Activated naive CD8-positive, alpha-beta T cell treated with anti-CD3 and anti-CD28 coated beads, Interleukin-2, amount 50 U/mL, for 16 hours (primary cell): ENCODE measurements at places on chromosomes 16 and 17.

DNA sequence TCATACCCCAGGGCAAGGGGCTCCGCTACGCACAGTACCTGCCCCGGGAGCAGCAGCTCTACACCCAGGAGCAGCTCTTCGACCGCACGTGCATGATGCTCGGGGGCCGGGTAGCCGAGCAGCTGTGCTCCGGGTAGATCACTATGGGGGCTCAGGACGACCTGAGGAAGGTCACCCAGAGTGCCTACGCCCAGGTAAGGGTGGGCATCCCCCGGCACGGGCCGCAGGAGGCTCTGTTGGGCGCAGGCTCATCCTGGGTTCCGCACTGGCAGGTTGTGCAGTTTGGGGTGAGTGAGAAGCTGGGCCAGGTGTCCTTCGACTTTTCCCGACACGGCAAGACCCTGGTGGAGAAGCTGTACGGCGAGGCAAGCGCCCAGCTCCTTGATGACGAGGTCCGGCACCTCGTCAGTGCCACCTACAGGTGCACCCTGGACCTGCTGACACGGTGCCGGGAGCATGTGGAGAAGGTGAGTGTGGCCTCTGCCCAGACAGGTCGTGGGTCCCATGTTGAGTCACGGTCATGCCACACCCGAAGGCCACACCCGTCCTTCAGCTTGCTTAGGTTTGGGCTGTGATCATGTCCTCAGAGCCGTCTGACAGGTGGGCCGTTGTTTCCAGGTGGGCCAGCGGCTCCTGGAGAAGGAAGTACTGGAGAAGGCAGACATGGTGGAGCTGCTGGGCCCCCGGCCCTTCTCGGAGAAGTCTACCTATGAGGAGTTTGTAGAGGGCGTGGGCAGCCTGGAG lies 19.3 kb downstream of the DBNDD1 start:
- DNase-seq: no peak

DNA sequence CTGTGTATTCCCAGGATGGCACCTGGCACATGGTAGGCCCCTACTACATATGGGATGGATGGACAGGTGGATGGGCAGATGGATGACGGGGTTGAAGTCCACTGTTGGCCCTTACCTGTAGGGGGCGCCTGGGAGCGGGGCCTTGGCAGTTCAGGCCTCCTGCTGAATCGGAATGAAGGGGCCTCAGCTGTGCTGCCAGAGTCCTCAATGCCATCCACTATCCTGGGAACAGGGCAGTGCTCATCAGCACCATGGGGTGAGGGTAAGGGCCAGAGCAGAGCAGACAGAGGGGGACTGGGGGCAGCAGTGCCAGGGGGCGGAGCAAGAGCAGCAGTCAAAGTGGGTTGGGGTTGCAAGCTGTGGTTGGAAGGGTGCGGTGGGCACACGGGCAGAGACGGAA lies 8.3 kb upstream of the RAB5C start:
- DNase-seq: no peak

- DNase-seq: no peak
These were observed 129.4 kb upstream of the IRX5 start for GRCh38 chr16:54801057-54801844.

DNA sequence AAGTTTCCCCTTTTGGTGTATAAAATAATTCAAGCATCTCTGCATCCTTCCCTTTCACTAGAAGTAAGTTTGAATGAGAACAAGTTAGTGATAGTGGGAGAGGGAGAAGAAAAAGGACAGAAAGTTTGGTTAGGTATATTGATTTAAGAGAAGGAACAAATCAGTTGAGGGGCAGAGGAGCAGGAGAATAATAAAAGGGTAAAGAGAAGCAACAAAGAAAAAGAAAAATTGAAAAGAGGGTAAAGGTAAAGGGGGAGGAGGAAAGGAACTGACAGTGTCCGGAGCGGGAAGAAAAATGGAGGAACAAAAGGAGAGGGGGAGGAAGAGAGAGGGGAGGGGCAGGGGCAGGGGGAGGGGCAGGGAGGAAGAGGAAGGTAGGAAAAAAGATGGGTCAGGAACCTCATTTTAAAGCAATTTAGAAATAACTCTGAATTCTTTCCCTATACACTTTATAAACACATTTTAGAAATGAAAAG lies 6.3 kb upstream of the IGF2BP1 start:
- no peak for DNase-seq

DNA sequence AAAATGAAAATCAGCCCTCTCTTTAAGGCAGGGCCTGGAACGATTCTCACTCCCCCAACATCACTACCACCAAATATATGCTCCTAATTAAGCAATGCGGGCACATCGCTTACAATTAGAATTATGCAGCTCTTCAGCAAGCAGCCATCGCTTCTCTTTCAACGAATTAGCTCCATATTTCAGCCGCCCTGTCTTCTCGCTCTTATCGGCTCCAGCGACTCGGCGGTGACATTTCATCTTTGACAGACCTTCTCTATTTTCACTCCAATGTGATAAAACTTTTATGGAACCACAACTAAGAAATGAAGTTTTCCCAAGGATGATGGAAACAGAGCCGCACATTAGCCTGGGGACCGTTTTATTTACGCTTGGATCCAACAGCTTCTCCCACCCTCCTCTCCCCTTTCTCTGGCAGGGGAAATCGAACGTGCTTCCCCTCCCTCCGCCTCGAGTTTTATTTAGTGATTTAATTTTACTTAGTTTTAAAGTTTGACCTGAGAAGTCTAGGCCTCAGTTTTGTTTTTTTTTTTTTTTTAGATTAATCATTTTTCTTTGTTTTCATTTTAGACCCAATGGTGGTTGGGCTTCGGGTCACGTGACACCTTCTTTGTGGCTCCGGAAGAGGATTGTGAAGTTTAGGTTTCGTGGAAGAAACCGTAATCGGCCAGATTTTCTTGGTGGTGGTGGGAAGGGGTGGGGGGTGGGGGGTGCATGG lies 3.1 kb upstream of the HOXB2 start:
- no peak for DNase-seq

DNA sequence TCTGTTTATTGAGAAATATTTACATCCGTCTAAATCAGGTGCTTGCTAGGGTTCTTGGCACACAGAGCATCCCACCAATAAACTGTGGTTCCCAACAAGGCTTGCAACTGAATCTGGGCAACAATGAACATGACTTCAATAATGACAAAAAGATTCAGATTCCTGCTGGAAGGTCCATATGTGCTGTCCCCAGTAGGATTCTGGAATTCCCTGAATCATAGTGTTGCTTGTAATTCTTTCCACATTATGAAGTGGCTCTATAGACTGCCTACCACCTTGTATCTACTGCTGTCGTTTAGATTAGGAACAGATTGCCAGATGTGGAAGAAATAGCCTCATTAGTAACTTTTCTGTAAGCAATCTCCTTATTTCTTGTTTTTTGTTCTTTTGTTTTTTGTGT lies 265.9 kb downstream of the WWOX start:
- no peak for DNase-seq

DNA sequence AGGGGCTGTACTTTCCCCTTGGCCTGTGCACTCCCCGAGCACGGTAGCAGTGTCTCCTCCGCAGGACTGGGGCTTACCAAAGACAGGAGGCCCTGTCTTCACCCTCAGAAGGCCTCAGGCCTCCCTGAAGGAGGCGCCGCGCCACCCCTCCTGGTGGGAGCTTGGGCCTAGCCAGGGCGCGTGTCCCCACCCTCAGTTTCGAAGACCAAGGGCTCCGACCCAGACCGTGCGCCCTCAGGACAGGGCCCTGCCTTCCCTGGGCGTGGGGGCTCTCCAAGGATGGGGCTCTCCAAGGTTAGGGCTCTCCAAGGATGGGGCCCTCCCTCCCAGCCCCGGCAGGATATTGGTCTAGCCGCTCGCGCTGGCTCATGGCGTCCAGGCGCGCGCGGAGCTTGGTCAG lies 11.8 kb downstream of the PLCD3 start:
- DNase-seq: no peak

GRCh38 chr16:22983614-22984013 lies 165.6 kb downstream of the USP31 start:
- no peak for DNase-seq

DNA sequence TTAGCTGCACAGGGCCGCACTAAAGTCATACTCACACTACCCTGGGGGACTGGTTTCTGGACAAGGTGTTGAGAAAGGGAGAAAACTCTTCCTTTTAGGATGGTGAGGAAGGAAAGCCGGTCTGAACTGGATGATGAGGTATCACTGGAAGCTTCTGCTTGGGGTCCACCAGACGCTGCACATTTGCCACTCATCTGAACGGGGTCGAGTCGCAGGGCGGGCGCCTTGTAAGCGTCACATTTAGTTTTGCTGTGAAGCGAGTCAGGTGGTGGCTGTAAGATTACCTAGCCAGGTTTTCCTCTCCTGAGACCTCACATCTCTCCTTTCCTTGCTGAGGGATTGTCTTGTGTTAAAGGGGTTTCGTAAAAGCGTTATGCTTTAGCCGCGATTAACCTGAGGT lies 2.3 kb downstream of the JPT2 start:
- no peak for DNase-seq

DNA sequence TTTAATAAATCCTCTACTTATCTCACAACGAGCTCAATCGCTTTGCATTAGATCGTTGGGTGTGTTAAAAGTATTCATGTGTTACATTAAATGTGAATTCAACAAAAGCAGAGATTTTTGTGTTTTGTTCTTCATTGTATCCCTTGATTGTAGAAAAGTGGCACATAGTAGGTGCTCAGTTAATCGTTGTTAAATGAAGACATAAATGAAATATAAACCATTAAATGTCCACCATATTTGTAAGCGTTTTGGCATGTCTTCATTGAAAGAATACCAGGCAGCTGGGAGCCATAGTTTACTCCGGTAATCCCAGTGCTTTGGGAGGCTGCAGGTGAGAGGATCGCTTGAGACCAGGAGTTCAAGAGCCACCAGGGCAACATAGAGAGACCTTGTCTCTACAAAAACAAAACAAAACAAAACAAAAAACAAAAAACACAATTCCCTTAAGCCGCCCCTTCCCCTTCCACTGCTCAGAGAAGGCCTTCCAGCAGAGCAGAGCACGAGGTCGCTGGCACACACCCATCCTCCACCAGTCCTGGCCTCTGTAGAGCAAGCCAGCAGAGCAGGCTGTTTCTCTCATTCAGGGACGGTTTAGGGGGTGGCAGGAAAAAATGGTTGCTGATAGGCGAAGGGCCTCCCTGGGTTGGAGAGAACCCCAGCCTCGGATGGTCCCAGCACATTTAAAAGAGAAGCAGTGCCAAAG lies 673 bp upstream of the CHD9 start:
- DNase-seq: peak; percentile 3

DNA sequence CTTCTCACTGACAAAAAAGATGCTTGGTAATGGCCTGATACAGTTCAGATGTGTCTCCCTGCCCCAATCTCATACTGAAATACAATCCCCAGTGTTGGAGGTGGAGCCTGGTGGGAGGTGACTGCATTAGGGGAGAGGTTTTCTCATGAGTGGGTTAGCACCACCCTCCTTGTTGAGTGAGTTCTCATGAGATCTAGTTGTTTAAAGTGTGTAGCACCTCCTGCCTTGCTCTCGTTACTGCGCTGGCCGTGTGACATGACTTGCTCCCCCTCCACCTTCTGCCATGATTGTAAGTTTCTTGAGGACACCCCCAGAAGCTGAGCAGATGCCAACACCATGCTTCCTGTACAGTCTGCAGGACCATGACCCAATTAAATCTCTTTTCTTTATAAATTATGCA lies 5.0 kb downstream of the TSR1 start:
- DNase-seq: no peak

DNA sequence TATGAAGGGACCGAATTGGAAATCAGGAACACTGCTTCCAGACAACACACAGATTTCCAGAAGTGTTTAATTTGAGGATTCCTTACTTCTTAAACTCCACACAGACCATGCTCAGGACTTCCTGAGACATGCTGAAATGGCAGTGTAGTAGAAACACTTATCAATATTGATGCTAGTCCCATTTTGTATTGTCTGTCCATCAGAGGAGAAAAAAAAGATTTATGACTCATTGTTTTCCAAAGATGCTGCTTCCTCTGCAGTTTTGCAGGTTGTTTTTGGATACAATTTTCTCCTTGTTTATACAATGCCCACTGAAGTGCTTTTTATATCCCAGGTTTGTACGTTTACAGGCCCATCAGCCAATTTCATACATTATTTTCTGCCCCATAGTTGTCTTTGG lies 68.3 kb upstream of the TANC2 start:
- no peak for DNase-seq

GRCh38 chr17:70989280-70989679 lies 819.9 kb downstream of the KCNJ2 start:
- DNase-seq: no peak

- DNase-seq: no peak
These were observed 31.4 kb upstream of the ADCY7 start for GRCh38 chr16:50234771-50235556.

DNA sequence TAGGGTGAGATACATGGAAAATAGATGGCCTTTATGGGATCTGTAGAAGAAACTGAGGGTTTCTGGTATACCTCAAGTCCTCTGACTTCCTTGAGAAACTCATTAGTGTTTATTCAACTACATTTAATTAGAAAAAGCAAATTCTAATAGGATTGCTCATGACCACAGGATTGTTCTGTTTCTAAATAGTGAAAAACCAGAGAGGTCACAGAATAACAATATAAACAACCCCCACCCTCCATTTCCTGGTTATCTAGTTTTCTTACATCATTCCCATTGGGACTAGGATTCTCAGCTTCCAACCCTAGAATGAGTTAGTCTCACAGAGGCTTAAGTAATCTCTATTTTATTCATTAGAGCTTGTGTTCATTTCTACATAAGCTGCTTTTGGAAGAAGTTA lies 30.0 kb downstream of the SF3B3 start:
- DNase-seq: no peak

- DNase-seq: no peak
These were observed 9.9 kb downstream of the ITGB4 start for GRCh38 chr17:75731086-75731715.

DNA sequence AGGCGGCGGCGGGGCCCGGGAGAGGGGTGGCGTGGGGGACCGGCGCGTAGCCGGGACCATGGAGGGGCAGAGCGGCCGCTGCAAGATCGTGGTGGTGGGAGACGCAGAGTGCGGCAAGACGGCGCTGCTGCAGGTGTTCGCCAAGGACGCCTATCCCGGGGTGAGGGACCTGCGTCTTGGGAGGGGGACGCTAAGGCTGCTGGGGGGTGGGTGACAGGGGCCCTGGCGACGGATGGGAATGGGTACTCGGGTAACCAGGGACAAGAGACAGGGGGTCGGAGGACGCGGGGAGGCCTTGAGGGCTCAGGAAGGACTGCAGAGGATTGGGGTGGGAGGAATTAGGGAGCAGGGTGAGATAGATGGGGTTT lies 243 bp downstream of the RND2 start:
- DNase-seq: no peak

GRCh38 chr16:57377080-57377841 lies 5.0 kb downstream of the CX3CL1 start:
- peak; percentile 3 for DNase-seq

GRCh38 chr17:14089179-14089578 lies 19.9 kb downstream of the COX10 start:
- no peak for DNase-seq
